ENCODE measurements at places on chromosomes 16 and 17.

DNA sequence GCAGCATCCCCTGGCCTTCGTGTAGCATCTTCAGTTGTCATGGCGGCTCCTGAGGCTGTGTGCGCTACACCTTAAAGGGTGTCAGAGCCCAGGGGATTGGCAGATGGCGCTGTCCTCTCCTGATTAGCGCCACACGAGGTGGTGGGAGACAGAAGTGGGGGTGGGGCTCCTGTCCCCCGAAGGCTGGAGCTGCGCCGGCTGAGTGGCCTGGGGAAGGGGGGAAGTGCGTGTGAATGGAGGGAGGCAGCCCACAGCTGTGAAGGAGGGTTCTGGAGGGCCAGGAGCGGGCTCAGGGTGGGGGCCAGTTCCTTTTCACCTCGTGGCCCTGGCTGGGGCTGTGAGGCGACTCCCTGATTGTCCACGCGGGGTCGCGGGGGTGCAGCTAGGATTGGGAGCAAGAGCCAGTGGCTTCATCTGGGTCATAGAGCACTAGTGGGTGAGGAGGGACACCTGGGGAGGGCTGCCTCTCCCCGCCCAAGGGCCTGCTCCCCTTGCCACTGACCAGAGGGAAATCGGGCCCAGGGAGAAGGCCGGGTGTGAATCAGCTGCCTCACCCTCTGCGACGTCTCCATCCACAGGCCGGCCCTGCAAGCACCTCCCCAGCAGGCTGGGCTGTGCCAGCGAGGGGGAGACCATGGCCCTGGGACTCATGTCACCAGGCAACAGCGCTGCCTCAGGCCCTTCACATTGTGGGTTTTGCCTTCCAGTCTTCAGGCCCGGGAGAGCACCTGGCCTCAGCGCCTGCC, 14.1 kb downstream of the BAHCC1 start:
- no peak for DNase-seq

DNA sequence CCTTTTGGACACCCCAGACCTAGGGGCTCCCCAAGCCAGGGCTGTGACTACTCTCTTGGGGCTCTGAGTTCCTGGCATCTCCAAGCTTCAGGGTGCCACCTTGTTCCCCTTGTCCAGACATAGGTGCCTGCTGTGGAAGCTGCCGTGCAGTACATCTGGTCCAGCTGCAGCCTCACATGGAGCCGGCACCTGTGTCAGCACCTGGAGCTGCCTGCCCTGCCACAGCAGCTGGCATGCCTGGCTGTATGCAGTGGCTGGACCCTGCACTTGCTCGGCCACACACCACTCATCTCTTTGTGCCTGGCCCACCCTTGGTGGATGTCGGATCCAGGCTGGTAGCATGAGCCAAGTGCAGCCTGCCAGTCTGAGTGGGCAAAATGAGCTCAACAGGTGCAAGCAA, 775.8 kb downstream of the CDH11 start:
- no peak for DNase-seq

DNA sequence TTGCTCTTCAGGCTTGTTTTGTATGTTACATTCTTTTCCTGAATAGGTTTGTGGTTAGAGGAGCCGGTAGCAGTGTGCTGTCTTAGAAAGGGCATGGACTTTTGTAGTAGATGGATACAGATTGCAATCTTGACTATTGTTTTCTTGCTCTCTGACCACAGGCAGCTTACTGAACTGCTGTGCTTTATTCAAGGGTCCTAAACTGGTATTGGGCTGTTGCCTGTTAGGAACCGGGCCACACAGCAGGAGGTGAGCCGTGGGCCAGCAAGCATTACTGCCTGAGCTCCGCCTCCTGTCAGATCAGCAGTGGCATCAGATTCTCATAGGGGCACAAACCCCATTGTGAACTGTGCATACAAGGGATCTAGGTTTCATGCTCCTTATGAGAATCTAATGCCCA, 373.9 kb downstream of the CPPED1 start:
- no peak for DNase-seq

DNA sequence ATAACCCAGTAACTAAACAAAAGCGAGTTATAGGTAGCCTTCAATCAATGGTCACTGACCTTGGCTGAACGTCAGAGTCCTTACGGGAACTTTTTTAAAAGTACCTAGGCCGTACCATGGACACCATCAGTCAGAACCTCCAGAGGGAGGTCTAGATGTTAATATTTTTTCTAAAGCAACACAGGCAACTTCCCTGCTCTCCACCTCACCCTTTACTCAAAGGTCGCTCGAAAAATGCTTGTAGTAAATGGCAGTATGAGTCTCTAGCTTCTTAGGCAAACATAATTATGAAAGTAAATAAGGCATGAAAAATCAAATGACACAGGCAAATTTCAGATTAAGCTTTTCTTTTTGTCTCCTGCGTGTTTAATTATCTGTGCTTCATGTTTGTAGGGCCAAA, 82.1 kb downstream of the SLC39A11 start:
- DNase-seq = no peak

DNA sequence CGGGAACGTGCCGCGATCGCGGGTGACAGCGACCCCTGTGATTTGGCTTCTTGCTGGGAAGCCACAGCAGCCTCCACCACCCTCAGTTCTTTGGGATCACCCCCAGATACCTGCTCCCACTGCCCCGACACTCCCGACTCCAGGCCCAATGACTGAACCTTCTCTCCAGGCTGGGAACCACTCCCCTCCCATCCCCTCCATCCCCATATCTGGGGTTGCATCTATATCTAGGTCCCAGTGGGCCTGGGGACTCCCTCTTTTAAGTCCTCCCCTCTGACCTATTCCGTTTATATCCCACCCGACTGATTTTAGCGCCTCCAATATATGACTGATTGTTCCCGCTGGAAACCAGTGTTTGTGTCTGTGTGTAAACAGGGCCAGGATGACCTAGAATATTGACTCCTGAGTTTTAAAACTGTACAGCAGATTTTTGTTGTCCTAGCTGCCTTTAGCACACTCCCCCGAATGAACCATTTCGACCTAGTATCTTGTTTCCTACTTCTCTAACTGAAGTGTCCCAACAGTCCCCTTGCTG, 667 bp downstream of the PSMD3 start:
- no peak for DNase-seq

- DNase-seq = no peak
Observed at GRCh38 chr17:32227910-32228309, 37.7 kb upstream of the RHBDL3 start.

DNA sequence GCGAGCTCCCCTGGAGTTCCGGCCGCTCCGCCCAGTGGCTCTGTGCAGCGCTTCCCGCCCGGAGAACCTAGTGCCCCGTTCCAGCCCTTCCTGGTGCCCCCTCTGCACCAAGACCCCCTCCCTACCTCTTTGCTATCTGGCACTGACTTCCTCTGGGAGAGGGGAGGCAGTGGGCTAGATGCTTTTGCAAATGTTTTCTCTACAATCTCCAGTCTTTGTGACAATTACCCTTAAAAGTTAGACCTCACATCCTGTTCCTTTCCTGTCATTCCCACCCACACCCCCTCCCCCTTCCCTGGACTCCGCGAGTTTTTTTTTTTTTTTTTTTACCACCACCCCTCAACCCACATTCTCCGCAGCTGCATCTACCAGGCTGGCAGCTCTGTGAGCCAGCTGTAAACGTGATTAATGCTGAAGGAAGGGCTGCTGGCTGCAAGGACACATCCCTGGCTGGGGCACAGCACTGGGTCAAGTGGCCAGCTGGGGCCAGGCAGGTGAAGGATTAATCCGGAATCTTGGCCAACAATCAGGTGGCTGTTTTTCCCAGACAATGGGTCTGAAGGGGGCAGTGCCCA, 101.5 kb downstream of the MGAT5B start:
- no peak for DNase-seq

DNA sequence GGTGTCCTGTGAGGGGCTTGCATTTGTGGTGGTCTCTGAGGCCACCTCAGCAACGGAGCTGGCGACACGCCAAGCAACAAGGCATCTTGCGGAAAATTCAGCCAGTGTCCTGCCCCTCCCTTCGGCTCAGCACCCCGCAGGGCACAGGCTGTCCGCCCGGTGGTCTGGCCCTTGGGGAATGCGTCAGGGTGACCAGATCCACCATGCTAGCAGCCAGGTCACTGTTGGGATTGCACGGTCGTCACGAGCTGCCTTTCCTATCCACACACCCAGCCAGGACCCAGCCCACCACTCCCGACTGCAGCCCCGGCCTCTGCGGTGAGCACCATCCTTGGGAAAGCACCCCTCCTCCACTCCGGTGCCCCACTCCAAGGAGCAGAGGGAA, 221.2 kb downstream of the NTN1 start:
- DNase-seq = no peak

GRCh38 chr16:2328428-2328827, 12.1 kb downstream of the ABCA3 start:
- no peak for DNase-seq

GRCh38 chr16:1117926-1118325, 21.9 kb upstream of the C1QTNF8 start:
- DNase-seq = no peak

- DNase-seq = no peak
Observed at GRCh38 chr16:67087803-67088202, 21.9 kb upstream of the PHAF1 start.

DNA sequence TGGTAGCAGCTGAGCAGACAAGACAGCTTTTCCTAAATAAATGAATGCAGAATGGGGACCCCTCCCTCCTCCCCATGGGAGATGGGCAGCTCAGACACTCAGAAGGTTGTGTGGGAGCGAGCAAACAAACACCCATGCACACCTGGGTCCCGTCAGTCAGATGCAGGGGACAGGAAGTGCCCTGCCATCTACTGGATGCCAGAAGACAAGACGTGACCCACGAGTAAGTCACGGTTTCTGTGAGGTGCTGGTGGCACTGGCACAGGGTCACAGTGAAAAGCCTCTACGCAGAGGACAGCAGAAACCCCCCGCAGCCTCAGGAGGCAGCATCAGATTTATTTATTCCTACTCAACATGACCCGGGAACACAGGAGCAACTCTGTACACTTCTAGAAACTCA, 8.4 kb downstream of the HBQ1 start:
- DNase-seq = no peak

GRCh38 chr17:74182041-74182723, 21.3 kb upstream of the RPL38 start:
- no peak for DNase-seq

DNA sequence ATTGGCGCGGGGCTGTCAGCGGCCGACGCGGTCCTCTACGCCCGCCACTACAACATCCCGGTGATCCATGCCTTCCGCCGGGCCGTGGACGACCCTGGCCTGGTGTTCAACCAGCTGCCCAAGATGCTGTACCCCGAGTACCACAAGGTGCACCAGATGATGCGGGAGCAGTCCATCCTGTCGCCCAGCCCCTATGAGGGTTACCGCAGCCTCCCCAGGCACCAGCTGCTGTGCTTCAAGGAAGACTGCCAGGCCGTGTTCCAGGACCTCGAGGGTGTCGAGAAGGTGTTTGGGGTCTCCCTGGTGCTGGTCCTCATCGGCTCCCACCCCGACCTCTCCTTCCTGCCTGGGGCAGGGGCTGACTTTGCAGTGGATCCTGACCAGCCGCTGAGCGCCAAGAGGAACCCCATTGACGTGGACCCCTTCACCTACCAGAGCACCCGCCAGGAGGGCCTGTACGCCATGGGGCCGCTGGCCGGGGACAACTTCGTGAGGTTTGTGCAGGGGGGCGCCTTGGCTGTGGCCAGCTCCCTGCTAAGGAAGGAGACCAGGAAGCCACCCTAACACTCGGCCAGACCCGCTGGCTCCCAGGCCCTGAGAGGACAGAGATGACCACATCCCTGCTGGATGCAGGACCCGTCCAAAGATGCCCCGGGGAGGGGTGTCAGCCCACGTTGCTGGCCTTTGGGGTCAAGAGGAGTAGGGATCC, 2.4 kb upstream of the NECAB2 start:
- no peak for DNase-seq

DNA sequence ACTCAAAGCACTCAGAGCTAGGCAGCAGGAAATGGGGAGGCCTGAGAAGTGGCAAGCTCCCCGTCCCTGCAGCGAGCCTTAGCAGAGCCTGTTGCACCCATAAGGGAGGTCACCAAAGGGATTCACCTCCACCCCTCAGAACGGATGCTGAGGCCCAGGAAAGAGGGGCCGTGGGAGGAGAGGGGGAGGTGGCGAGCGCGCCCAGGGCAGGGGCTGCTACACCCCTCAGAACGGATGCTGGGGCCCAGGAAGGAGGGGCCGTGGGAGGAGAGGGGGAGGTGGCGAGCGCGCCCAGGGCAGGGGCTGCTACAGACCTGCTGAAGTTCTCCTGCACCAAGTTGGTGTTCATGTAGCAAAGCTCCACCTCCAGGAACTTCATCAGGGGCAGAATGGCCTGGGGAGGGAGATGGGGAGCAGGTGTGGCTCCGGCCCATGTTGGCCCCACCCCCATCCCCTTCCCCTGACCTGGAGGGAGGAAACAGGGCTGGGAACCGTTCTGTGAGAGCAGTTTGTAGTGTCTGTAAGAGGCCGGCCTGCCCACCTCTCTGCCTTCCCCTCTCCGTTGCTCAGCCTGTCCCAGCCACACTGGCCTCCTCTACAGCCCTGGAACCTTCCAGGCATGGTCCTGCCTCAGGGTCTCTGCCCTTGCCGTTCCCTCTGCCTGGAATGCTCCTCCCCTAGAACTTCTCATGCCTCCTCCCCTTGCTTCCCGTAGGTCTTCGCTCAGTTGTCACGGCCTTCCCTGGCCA, 11.4 kb downstream of the UNC13D start:
- DNase-seq = no peak

DNA sequence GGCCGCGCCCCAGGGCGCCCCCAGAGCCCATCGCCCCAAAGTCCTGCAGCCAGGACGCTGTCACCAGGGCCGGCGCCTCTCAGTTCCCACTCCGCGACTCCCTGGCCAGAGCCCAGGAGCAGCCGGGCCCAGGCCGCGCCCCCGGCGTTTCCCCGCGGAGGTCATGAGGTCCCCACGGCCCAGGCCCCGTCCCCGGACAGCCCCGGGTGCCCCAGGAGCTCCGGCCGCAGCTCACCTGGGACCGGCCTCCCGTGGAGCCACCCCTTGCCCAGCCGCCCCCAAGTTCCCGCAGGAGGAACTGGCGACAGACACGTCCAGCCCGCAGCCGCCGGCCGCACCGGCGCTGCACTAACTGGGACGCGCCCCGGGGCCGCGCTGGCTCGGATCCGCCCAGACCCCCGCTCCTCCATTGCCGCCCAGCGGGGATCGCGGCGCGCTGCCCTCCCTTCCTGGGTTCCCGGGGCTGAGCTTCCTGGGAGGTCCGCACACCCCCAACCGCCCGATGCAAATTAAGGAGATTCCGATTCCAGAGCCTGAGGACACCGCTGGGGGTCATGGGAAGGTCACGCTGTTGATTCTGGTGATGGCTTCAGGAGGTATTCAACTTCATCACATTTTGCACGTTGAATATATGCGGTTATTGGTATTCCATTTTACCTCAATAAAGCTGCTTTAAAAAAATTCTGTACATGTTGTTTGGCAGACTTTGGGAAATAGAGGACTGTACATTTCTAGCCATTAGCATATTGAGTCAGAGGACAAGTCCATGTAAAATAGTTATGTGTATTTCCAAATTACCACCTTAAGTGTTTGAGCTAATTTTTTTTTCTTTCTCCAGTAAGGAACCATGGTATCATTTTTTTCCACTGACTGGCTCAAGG, 9.9 kb downstream of the AHSP start:
- no peak for DNase-seq

GRCh38 chr17:33949100-33949499, 306.0 kb upstream of the CCL2 start:
- DNase-seq = no peak

DNA sequence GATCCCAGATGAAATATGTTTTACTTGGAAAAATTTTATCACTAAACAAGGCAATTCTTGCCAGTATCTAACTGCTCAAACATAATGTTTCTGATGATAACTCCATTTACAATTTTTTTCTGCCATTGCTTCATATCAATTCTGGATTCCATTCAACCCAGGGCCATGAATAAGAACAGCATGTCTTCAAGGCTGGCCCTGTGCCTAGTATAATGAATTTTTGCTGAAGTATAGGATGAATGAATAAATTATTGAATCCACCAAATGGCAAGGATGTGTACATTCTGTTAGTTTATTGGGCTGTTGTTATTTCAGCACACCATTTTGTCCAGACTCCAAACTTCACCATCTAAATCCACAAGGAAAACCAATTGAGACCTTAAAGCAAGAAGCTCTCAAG, 414.7 kb downstream of the HS3ST3B1 start:
- no peak for DNase-seq
